ENCODE measurements at places on chromosomes 4 and X.

DNA sequence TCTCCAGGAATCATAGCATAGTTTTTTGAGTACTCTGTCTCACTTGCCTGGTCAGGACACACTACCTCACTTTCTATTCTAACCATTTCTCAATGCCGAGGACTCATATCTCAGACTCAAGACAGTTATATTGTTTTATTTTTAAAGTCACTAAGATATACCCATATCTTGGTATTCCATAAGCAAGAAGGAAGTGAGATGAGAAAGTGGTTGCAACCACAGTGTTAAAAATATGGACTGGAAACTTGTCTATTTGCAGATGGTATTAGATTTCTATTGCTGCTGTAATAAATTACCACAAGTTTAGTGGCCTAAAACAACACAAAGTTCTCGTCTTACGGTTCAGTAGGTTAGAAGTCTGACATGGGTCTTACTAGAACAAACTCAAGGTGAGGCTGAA, 344.8 kb upstream of the MAGEB2 start:
- DNase-seq = no peak

- no peak for DNase-seq
Measured at GRCh38 chr4:92996533-92996932, 692.8 kb downstream of the GRID2 start.

- no peak for DNase-seq
Measured at GRCh38 chr4:98996765-98997068, 1.2 kb downstream of the METAP1 start.

DNA sequence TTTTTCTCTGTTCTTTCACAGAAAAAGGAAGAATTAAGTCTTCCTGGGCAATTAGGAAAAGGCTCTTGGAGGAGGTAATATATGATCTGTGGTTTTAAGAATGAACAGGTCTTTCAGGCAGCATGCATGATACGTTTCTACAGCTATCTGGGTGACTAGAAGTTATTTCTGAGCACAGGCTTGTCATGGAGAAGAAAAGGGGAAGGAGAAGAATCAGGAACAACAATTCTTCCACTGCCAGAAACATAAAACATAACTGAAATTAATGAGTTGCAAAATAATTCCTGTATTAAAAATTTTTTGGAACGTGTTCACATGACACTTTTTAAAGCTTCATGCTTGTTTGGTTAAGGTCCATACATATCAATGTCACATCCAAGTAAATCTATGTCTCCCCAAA, 17.7 kb upstream of the STIM2 start:
- no peak for DNase-seq

DNA sequence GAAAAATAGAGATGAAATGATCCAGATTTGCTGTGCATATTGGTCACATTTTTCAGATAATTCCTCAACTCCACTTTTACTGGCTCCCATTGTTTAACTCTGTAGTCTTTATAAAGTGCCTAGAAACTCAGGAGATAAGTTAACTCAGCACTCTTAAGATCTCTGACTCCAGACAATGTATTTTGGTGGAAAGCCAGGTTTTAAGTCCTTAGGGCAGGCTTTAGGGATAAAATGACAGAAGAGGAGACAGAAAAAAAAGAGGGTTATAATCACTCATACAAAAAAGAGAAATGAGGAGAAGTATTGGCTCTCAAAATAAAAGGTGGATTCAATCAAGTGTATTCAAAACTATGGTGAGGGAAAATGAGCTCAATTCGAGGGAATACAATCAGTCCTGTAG, 674.8 kb upstream of the INTU start:
- no peak for DNase-seq

All from dorsolateral prefrontal cortex (tissue), 122 donors.